ENCODE measurements at places on chromosomes 7 and 10.

GRCh38 chr7:81684033-81684432 is 85.8 kb downstream of the HGF start:
- DNase-seq: no peak

GRCh38 chr7:128189231-128189930 is 51.7 kb upstream of the LEP start:
- no peak for DNase-seq

- no peak for DNase-seq
Observed at GRCh38 chr10:114486938-114487814, 82.9 kb upstream of the AFAP1L2 start.

GRCh38 chr7:148084138-148084537 is 506.4 kb upstream of the C7orf33 start:
- peak; percentile 4 for DNase-seq

- no peak for DNase-seq
Observed at GRCh38 chr10:71202314-71202713, 10.1 kb upstream of the UNC5B start.

- DNase-seq: no peak
Observed at GRCh38 chr7:112405286-112405685, 45.0 kb upstream of the IFRD1 start.

- no peak for DNase-seq
Observed at GRCh38 chr10:74868392-74868977, 42.1 kb downstream of the KAT6B start.

DNA sequence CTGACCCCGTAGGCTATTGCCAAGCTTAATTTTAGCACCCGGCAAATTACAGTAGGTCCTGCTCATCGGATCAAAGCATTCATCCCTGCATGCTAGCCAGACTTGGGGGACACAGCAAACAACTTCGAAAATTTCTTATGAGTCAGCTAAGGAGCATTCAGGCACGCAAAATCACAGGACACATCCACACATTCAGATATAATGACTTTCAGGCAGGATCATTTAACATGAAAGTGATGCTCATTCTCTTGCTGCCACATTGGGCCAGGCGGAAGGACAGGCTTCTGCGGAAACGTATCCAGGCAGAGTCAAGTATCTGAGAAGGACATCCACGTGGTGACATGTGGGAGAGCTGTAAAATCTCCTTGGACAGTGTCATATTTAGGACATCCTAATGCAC is 474.0 kb upstream of the NRP1 start:
- no peak for DNase-seq

All from NCI-H774 (cell line).